ENCODE measurements at places on chromosomes 1 and 21.
A peak's percentile ranks its signal among the peaks of the same experiment; 100 is the strongest.

- DNase-seq = no peak
Measured at GRCh38 chr1:57986432-57986831, 560.1 kb downstream of the OMA1 start.

DNA sequence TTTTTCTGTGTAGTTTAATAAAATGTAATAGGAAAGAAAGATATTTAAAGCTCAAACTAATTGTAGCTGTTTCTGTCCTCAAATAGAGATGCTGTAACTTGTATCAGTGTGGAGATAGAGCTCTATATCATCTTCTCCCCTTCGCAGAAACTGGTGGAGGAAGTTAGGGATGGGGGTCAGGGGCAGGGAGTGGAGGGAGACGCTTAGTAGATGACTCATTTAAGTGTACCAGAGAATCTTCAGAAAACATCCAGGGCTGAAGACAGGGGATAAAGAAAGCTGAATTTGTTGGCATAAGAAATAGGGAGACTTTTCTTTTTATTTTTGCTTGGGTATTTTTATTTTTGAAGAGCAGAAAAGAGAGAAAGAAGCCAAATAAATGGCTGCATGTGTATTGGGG, 282.6 kb upstream of the DPYD start:
- DNase-seq = no peak

- no peak for DNase-seq
Measured at GRCh38 chr1:24901791-24902470, 28.1 kb downstream of the RUNX3 start.

DNA sequence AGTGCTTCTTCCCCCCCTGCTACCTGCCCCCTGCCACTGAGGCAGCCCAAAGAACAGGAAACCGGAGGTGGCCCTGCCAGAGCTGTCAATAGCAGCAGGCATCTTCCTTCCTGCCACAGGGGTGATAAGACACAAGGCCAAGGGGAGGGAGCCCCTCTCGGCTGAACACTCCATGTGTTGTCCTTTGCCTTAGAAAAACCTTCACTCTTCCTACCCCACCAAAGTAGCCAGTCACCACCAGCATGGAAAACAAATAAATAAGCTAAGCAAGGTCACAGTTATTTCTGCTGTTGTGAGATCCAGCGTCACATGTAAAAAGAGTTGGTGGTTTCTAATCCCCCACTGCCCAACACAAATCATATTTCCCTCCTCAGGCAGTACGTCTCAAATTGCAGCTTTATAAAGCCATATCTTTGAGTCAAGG, 104.8 kb upstream of the DPT start:
- peak; percentile 25 for DNase-seq

Data from renal cortical epithelial cell (primary cell).